Neural crest cell (in vitro differentiated cells): ENCODE measurements at places on chromosomes 7 and 10.
A peak's percentile ranks its signal among the peaks of the same experiment; 100 is the strongest.

DNA sequence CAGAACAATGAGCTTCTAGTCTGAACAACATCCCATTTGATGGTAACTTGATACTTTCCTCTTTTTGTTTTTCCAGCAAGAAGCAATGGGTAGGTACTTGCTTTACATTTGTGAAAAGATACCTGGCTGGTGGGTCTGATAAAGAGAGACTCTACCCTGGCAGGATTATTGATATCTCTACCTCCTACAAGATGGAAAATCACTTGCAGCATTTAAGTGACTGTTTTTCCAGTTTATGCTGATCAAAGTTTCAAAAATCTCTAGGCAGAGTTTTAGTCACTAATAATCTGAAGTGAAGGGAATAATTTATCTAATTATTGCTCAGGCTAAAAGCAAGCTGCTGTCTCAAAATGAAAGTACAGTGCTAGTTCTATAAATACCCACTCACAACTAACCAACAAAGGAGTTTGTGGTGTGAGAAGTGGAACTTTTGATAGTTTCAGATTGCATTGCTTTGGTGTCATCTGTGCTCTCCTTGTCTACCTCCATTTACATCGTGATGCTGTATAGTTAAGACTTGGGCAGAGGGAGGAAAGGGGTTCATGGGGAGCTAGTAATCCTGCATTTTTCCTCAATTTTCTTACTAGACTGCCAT is 86.0 kb upstream of the ANKRD1 start:
- DNase-seq, result no peak

DNA sequence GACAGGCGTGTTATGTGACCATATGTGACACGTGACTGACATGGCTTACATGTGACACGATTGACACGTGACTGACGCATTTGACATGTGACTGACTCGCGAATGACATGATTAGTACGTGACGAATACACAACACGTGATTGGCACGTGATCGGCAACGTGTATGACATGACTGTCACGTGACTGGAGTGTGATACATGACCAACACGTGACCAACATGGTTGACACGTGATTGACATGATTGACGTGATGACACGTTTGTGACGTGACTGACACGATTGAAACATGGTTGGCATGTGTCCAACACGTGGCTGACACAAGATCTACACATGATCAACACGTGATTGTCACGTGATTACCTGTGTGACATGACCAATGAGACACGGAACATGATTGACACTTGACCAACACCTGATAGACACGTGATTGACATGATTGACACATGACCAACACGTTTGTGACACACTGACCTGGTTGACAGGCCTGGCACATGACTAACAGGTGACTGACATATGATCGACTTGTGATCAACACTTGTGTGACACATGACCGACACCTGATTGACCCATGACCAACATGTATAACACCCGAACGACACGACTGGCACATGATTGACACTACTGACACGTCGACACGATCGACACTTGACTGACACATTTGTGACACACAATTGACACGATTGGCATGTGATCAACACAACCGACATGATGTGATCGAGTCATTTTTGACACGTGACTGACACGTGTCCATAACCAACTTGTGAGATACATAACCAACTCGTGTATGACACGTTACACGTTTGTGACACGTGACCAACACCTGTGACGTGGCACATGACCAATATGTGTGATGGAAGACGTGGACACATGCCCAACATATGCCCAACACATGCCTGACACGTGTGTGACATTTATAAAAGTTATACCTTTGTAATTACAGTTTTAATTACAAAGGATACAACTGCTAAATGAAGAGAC is 21.1 kb downstream of the CRPPA start:
- no peak for DNase-seq

DNA sequence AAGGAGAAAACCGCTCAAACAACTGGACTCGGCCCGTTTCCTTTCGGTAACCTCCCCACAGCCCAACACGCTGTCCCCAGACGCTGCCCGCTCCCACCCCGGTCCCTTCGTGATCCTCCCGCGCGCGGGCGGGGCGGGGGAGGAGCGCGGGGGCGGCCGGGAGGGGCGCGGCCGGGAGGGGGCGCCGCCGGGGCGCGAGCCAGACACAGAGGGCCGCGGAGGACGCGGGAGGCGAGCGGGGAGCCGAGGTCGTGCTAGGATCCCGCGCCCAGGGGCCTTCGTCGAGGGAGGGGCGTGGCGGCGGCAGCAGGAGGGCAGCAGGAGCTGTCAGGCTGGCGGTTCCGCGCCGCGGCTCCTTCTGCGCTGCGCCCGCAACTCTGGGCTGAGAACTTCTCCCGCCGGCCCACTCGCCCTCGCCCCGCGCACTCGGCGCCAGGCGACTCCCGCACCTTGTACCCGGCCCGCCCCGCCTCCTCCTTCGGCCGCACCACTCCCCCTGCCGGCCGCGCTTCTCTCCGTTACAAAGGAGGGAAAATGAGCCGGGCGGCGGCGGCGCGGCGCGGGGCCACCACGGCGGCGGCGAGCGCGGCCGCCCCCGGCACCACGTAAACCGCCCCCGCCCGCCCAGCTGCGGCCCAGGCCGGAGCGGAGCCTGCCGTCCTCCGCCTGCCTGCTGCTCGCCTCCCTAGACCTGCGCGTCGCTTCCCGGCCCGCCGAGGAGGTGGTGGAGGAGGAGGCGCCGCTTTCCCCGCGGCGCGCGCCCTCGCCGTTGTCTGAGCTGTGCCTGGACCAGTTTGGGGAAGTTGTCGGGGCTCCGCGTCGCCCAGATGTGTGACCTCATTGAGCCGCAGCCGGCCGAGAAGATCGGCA is at the start of gene CDK14:
CDK14 (plus strand) TSS at position 521 of the 870 bp plus-strand sequence; CDS start at position 828, 307 bp downstream.
- peak; percentile 77 for DNase-seq

DNA sequence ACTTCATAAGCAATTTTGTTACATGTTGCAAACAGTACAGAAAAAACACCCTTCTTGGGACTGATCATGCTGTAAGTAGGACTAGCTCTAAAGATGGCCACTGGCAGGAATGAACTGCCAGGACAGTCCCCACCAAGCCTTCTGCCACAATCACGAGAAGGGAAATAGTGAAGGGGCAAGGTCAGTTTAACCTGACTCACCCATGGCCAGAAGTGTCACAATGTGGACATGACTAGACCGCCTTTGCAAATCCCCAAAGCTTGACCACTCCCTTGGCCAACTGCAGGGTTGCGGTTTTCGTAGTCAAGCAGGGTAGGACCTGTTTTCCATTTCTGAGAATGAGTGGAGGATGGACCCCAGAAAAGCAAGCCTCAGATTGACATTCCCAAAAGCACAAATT is 19.4 kb upstream of the FRAT2 start:
- no peak for DNase-seq

GRCh38 chr7:121084256-121084655 is 95.7 kb downstream of the CPED1 start:
- DNase-seq, result no peak

DNA sequence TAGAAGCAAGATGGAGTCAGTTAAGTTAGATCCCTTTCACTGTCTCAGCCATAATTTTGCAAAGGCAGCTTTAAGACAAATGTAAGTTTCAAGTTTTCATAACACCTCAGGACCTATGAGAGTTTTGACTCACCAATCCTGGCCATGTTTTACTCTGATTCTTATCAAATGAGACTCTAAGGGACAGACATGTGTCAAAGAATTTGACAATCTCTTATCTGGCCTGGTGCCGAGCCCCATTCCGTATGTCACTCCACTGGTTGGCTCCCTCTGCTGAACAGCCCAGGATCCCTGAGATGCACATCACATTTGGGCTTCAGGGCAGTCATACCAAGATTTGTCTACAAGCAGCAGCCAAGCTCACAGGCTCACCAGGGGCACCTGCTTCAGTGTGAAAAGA is 187.6 kb upstream of the STK17A start:
- no peak for DNase-seq

- DNase-seq, result peak; percentile 93
Measured at GRCh38 chr7:27196287-27196767, 3.6 kb downstream of the HOXA13 start.

GRCh38 chr10:33519130-33519860 is 184.8 kb upstream of the NRP1 start:
- no peak for DNase-seq

DNA sequence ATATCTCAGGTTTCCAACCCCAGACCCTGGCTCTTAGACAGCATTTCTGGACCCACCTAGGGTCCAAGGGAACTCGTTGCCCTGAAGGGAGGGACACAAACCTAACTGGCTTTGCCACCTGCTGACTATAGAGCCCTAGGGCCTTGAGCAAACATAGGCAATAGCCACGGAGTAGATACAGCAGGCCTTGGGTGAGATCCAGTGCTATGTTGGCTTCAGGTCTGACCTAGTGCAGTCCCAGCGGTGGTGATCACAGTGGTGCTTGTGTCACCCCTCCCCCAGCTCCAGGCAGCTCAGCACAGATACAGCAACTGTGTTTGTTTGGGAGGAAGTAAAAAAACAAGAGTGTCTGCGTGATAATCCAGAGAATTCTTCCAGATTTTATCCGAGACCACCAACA is 9.7 kb upstream of the TNKS2 start:
- no peak for DNase-seq

DNA sequence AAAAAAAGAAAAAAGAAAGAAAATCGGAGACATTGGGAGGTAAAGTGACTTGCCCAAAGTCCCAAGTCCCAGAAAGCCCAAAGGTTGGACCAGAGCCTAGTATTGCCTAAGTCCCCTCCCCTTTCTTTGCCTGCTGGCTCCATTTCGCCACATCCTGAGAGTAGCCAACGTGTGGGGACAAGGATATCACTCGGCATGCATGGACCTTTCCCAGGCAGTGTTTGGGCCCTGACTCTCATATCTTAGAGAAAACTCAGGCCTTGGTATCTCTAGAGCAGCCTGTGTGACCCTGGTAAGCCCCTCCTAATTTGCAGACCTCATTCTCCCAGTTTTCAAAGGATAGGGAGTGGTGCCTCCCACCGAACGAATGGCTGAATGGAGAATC is 294.2 kb upstream of the ZMIZ1 start:
- DNase-seq, result no peak

DNA sequence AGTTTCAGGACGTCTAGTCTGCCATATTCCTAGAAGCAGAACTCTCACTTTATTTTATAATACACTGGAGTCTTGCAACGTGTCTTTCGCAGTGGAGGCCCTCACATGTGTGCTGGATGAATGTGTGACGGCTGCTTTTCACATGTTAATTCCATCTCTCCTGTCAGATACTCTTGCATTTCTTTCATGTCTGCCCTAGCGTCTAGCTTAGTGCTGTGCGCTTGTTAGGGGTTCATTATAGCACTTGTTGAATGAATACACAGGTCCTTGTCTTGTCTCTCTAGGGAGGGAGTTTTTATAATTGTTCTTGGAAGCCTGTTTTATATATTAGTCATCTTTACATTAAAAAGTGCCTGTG is 94.4 kb downstream of the MAP3K8 start:
- no peak for DNase-seq

DNA sequence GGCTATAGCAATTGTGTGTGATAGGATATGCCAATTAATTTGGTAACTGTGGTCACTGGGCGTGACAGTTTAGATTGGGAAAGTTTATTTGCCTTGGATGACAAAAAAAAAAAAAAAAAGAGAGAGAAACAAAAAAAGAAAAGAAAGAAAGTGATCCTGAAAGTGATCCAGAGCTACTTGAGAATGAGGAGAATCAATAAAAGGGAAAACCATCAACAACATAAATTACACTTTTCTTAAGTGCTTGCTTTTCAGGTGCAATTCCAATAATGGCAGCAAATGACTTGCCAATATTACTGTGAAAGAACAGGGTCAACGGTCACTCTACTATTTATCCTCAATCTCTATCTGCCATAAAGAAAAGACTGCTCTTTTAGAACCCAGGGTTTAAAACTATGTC is 191.8 kb upstream of the SEMA3C start:
- no peak for DNase-seq

DNA sequence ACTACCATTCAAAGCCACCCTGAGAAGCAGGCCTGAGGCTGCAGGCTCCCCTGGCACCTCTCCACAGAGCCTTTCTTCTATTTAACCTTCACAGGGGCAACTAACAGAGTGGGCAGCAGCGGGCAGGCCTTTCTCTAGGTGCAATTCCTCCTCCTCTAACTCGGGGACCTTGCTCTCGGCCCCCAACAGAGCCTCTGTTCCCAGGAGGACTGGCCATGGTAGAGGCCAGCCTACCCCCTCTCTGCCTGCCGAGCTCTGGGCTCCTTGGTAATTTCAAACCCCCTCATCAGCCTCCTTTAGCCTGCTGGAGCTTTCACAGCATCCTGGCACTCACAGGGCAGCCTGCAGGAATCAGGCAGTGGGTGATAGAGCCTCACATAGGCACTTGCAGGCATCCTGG is 920.8 kb upstream of the ZNF722 start:
- DNase-seq, result no peak

GRCh38 chr7:55575733-55576132 is 3.4 kb upstream of the VOPP1 start:
- DNase-seq, result no peak

- DNase-seq, result no peak
Measured at GRCh38 chr7:86328801-86329433, 314.8 kb upstream of the GRM3 start.

GRCh38 chr7:30702200-30702599 is 19.9 kb upstream of the CRHR2 start:
- DNase-seq, result no peak

GRCh38 chr10:94303929-94304328 is 58.8 kb downstream of the NOC3L start:
- DNase-seq, result no peak
